Cerebellar nuclear complex (tissue), 1 donor: ENCODE measurements at places on chromosomes 16 and 17.

DNA sequence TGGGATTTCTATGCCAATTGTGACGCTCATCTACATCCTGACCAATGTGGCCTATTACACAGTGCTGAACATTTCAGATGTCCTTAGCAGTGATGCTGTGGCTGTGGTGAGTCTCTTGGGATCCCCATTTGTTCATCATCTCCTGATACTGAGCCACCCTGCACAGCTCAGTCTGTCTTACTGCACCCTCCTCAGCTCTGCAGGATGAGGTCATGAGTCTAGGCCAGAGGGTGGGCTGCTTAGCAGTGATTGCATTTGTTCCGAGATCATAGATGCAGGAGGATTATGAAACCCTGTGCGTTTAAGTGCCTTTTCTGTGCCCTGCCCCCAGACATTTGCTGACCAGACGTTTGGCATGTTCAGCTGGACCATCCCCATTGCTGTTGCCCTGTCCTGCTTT is 19.5 kb downstream of the SLC7A6OS start:
- DNase-seq = no peak

DNA sequence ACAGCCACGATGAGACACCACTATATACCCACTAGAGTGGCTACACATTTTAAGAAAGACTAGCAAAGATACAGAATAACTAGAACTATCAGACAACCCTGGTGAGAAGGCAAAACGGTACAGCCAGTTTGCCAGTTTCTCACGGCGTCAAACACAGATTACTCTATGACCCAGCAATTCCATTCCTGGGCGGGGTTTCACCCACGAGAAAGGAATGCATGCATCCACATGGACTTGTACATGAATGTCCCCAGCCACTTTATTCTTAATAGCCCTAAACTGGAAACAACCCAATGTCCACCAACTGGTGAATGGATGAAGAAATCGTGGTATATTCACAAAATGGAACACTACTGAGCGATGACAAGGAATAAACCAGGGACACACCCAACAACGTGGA is 74.5 kb downstream of the MYH10 start:
- DNase-seq = no peak

DNA sequence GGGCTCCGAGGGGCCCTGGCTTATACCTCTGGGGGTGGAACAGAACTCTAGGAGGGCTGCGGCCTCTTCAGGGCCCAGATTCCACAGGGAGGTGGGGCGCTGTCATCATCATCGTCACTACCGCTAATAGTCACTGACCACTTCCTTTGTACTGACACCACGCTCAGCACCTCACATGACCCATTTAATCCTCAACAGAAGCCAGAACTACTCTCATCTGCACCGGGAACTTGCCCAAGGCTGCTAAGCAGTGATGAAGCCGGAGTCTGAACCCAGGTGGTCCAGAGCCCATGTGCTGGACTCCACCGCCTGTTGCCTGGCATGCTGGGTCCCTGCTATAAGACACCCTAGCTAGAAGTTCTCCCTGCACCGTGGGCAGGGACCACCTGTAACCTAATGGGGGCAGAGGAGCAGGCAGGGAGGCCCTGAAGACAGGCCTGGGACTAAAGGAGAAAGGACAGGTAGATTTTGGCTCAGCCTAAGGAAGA is 12.0 kb downstream of the UNC13D start:
- DNase-seq = no peak

DNA sequence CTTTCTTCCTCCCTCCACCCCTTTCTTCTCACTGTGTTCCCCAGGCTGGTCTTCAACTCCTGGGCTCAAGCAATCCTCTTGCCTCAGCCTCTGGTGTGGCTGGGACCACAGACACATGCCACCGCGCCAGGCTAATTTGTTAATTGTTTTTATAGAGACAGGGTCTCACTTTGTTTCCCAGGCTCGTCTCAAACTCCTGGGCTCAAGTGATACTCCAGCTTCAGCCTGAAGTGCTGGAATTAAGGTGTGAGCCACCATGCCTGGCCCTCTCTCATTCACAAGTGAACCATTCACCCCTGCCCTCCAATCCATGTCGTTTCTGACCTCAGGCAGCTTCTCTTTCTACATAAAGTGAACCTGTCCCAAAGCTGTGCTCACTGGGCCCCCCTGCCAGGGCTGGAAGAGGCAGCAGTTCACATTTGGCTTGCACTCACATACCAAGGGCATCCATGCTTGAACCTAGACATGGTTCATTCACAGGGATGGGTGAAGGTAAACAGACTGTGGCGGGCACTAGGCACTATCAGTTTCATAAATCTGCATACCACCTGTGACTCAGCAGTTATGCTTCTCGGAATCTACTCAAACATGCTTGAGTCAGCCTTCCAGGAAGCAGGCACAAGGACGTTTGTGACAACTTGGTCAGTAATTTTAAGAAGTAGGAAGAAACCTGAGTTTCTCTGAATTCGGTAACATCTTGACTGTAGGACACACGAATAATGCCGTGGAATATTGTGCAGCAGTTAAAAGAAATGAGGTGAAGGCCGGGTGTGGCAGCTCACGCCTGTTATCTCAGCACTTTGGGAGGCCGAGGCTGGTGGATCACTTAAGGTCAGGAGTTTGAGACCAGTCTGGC is 6.0 kb upstream of the RNF213 start:
- no peak for DNase-seq

DNA sequence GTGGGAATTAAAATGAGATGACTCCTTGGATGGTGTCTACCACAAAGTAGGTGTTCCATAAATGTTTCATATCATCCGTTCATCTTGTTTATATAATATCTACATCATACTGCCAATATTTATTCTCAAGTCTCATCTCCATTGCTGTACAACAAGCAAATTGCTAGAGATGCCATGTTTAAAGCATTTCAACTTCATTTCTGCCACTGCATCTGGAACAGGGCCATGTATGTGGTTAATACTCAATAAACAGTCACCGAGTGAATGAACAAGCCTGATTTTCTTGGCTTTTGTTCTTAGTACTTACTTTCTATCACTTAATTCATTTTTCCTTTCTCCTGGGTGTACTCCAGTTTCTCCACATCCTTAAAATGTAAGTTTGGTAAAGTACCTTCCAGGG is 107.6 kb downstream of the KCNJ2 start:
- DNase-seq = no peak
